ENCODE measurements at places on chromosomes 11 and 22.

DNA sequence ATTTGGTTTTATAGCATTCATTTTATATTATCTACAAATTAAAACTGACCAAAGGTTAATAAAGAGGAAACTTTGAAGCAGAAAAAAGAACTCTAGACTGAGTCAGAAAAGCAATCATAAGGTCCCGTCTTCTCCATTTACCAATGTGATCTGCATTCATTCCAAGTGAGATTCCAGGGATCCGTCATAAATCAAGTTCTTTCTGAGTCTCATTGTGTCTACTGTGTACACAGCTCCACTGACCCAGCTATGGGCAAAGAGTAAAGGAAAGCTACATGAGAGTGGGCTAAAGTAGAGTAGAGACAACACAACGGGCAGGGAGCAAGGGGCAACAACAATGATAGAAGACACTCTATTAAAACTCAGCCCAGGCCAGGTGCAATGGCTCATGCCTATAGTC, 15.3 kb downstream of the FAM168A start:
- DNase-seq: no peak

DNA sequence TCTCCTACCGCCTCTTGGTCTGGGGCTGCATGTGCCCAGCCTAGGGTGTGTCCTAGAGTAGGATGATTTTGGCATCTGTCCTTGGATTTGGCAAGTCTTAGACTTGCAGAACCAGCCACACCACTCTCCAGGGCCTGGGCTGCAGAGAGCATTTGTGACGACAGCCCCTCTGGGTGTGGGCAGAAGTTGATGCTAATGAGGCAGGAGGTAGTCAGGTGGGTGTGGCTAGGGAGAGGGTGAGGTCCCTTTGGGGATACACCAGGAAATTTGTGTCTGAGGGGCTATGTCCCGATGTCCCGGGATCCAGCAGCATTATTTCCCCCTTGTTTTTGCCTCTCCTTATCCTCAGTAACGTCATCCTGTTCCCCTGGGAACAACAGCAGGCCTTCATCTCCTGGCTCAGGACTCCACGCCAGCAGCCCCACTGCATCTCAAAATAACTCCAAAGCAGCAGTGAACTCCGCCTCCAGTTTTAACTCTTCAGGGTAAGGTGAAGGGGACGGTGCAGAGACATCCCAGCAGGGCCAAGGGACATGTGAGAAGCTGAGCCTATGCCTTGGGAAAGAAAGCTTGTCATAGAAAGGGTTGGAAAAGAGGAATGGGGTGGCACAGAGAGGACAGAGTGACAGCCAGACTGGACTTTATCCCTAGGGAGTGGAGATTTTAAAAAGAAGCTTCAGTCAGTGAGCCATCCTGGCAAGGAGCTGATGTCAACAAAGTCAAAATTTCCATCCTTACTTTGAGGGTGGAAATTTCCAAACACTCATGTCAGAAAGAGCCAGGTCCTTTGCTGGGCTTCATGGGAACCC, 8.0 kb upstream of the TLCD5 start:
- no peak for DNase-seq

DNA sequence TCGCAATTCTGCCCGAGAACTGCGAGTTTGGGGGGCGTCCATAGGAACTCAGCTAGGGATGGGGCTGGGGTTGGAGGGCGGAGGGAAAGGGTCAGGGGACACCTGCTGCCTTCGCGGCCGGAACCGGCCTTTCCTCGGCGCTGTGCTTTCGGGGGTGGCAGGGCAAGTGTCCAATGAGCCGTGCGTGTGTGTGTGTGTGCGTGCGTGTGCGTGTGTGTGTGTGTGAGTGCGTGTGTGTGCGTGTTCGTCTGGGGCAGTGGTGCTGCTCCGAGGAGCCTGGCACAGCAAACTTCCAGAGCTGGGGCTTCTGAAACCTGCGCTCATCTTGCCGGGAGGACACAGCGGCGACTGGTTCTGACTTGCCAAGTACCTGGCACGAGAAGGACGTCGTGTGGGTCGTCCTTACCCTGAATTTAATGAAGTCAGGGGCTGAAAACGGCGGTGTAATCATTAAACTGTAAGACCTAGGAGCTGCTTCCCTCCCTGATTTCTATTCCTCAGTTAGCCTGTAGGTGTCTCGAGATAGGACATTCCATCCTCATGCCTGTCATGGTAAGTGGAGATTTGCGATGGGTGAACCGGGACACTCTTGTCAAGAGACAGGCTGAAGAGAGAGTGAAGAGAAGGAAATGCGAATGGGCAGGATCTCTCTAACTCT, 27.0 kb upstream of the AMOTL1 start:
- no peak for DNase-seq

- DNase-seq: no peak
These were observed 2.4 kb downstream of the ASPHD2 start for GRCh38 chr22:26431261-26431995.

DNA sequence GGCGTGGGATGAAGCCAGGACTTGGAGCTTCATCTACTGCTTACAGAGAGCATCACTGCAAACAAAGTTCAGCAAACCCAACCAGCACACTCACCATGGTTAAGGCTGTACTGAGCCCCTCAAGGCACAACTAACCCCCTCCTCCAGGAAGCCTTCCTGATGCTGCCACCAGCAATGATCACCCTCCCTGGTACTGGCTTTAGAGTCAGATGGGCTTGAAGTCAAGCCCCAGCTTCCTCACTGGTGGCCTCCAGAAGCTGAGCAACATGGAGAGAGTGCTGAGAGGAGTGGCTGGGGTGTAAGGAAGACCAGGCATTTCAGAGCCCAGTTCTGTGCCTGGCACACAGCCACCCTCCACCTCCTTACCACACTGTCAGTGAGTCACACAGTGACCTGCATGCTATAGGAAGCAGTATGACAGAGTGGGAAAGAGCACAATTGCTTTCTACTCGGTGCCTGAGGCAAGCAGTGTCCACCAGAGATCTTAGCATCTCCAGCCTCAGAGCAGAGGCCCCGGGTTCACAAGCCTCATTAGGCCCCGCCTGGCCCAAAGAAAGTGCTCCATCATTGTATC, 24.7 kb upstream of the BAIAP2L2 start:
- no peak for DNase-seq

GRCh38 chr11:72338266-72338665, 94.3 kb upstream of the PHOX2A start:
- DNase-seq: no peak

GRCh38 chr11:131600628-131601027, 230.2 kb downstream of the NTM start:
- DNase-seq: no peak

DNA sequence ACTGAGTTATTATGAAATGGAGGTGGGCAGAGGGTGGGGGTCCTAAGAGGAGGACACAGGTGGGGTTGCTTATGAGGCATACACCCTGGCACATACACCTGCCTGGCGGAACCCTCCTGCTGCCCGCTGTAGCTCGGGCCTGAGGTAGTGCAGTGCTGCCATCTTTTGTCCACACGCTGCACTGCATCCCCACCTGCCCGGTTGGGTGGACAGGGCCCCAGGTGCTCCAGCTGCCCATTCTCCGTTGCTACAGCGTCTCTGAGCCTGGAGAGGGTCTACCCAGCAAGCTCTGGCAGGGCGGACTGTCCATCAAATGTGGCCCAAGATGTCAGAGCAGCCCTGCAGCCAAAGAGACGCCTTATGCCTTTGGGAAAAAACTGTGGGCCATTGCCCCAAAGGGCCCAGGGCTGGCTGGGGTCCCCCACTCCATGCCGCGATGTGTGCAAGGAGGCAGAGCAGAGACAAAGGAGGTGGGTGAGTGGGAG, 131.2 kb downstream of the BUD13 start:
- DNase-seq: no peak

DNA sequence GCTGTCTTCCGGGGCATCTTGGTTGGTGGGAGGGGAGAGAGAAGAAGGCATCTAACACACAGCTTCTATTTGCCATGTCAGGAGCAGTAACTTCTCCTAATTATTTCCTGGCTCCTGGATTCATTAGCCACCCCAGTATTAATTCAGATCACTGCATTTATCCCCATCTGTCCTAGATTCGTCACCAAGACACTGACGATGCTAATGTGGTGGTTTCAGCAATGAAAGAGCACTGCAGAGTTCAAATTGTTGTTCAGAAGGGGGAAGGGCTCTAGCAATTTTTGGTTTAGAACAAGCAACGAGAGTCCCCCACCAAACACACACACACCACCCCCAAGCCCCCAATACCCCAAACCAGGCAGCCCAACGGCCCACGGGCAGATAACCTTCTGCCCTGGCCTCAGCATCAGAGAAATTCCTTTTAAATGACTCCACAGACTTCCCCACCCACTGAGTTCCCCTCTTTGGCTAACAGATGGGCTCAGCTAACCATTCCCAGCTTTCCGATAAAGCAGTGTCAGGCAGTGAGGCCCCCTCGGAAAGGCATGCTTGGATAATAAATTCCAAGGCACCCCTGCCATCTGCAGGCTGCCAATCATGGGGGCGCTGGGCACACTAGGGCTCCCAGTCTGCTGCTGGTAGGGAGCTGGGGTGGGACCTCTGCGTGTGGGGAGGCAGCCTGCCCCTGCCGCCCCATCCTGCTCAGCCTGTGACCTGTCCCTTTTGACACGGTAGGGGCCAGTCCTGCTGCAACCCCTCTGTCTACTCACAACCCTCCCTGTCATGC, 453.5 kb downstream of the MIAT start:
- DNase-seq: no peak

GRCh38 chr11:122046846-122047245, 69.2 kb downstream of the BLID start:
- no peak for DNase-seq

DNA sequence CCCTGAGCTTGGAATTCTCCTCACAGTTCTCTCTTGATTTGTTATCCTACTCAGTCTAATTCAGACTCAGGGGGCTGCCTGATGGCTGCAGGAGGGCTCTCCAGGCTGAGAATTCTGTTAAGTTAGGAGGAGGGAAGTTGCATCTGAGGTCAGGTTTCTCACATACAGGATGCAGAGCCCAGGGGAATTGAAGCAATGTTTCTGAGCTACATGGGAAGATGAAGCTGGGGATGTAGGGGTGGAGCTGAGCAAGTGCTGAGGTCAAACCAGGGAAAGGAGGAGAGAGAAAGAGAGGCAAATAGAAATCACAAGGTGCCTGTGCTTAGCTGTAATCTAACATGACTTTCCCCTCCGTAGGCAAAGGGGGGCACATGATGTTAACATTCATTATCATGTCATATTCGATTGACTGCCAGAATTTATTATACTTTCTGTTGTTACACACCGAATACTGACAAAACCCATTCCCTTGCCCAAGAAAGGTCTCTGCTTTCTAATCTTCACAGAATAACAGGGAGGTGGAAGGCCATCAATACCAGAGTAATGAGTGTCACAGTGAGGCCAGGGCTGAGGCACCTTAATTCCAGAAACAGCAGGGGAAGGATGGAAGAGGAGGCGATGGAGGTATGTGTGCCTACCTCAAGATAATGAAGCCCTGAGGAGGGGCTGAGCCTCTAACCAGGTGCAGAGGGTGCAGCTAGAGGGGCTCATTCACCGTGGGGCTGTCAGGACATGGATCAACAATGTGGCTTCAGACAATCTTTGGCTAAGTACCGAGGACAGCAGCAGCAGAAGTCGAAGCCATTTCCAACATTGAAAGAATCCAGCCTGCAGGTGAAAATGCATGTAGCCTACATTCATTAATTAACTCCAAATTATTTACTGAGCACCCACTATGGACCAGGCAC, 205.4 kb upstream of the SNX19 start:
- DNase-seq: no peak

GRCh38 chr22:25113316-25113721, 86.3 kb upstream of the CRYBB3 start:
- no peak for DNase-seq

GRCh38 chr11:66692446-66692845, 14.8 kb upstream of the RBM4B start:
- no peak for DNase-seq

- no peak for DNase-seq
These were observed 4.1 kb downstream of the WNT7B start for GRCh38 chr22:45972889-45973253.

- no peak for DNase-seq
These were observed 259.5 kb downstream of the CADM1 start for GRCh38 chr11:115244758-115245157.

DNA sequence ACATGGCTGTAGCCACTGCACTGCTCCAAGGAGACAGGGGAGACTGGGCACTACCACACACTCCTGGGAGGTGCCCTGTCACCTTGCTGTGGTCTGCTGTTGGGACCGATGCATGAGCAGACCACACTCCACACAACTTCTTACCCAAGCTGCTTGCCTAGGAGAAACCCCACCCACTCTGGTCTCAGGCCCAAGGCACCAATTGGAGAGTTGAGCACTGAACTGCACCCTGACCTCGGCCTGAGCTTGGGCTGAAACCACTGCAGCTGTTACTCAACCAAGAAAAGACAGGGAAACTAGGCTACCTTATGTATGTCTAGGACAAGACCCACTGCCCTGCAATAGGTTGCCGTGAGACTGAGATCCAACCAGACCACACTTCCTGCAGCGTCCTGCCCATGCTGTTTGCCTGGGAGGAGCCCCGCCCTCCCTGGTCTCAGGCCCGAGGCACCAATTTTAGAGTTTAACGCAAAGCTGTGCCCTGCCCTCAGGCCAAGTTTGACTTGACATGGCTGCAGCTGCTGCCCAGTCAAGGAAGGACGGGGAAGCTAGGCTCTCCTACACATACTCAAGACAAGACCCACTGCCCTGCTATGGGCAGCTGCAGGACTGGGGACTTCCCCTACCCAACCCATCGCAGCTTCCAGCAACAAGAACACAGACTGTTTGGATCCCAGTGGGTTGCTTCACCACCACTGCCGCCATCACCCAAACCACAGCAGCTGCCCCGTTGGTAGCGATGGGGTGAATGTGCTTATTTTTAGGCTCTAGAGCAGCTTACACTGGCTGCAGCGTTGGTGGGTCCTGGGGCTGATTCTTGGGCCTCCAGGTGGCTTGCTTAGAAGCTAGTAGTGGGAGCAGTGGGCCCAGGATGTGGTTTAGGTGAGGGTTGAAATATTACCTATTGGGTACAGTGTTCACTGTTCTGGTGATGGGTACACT, 66.8 kb downstream of the BRD1 start:
- no peak for DNase-seq

All from T-helper 22 cell (primary cell).